ENCODE measurements at places on chromosomes 4 and X. TPM values are rescaled to one million over a fixed set of nuclear protein-coding genes. Genes with fewer than 3 reads are reported as not detected.

- H3K27me3 ChIP-seq, result no peaks in the 10 kb centered on the region
- peaks cover 44% of the 10 kb centered on the region for H3K4me1 ChIP-seq
- peaks cover 4% of the 10 kb centered on the region for H3K36me3 ChIP-seq
Measured at GRCh38 chr4:51859476-51860031, 16.6 kb downstream of the DCUN1D4 start.

GRCh38 chr4:93743635-93744034 is 84.9 kb upstream of the ATOH1 start:
- no peak overlapping the region for H3K4me3 ChIP-seq
- H3K27ac ChIP-seq, result no peak overlapping the region
- H3K36me3 ChIP-seq, result no peaks in the 10 kb centered on the region
- no peaks in the 10 kb centered on the region for H3K4me1 ChIP-seq
- DNase-seq, result no peak
- no peaks in the 10 kb centered on the region for H3K27me3 ChIP-seq

GLUD2 gene
- 0.73 TPM for polyA plus RNA-seq

DMP1 gene
- polyA plus RNA-seq, result not detected
